Aorta (tissue), 5 donors: ENCODE measurements at places on chromosomes 16 and 17. TPM values are rescaled to one million over a fixed set of nuclear protein-coding genes. Genes with fewer than 3 reads are reported as not detected.

The UMOD gene
- total RNA-seq, result not detected

The TPSAB1 gene
- 12.2 TPM for total RNA-seq

The OSBPL7 gene
- total RNA-seq, result 10.7 TPM

The SLC47A2 gene
- total RNA-seq, result not detected

The CSH2 gene
- not detected for total RNA-seq

The KRT9 gene
- total RNA-seq, result not detected

The HOXB7 gene
- total RNA-seq, result 14.1 TPM

The TMEM88 gene
- 16.0 TPM for total RNA-seq

The RCVRN gene
- 1.0 TPM for total RNA-seq

The MNT gene
- 28.3 TPM for total RNA-seq

The MILR1 gene
- 13.0 TPM for total RNA-seq

The NACA2 gene
- not detected for total RNA-seq

The HEATR9 gene
- total RNA-seq, result not detected

The C17orf50 gene
- total RNA-seq, result not detected

The CYB5D1 gene
- 10.5 TPM for total RNA-seq

The NTN1 gene
- 56.5 TPM for total RNA-seq

The PDK2 gene
- total RNA-seq, result 42.8 TPM

The CASKIN1 gene
- not detected for total RNA-seq

The KRT31 gene
- not detected for total RNA-seq

The SNF8 gene
- 82.9 TPM for total RNA-seq

The GRB7 gene
- total RNA-seq, result 0.42 TPM

The USP22 gene
- 168 TPM for total RNA-seq

The CCL7 gene
- total RNA-seq, result not detected

The KRTAP17-1 gene
- total RNA-seq, result not detected

The CLN3 gene
- 27.2 TPM for total RNA-seq

The PPP1R9B gene
- 99.0 TPM for total RNA-seq

The KIF18B gene
- total RNA-seq, result 0.16 TPM

The GPR139 gene
- total RNA-seq, result not detected

The P2RX1 gene
- total RNA-seq, result 3.5 TPM

The CLEC3A gene
- total RNA-seq, result not detected

The E2F4 gene
- 58.1 TPM for total RNA-seq

The PYY gene
- not detected for total RNA-seq

The SLC35G6 gene
- not detected for total RNA-seq

The MT1M gene
- total RNA-seq, result 129 TPM

The IL32 gene
- total RNA-seq, result 30.2 TPM

The ST6GALNAC2 gene
- 7.6 TPM for total RNA-seq

The CDK5R1 gene
- 0.90 TPM for total RNA-seq

The IL21R gene
- 3.8 TPM for total RNA-seq

The CACNG5 gene
- total RNA-seq, result not detected

The ITGAD gene
- total RNA-seq, result 0.54 TPM

The PHLPP2 gene
- 13.1 TPM for total RNA-seq

The IRX5 gene
- total RNA-seq, result 0.91 TPM
